Stimulated activated CD8-positive, alpha-beta memory T cell treated with anti-CD3 and anti-CD28 coated beads, Interleukin-4, amount 100 ng/mL, for 4 hours (primary cell): ENCODE measurements at places on chromosomes 4 and X.

DNA sequence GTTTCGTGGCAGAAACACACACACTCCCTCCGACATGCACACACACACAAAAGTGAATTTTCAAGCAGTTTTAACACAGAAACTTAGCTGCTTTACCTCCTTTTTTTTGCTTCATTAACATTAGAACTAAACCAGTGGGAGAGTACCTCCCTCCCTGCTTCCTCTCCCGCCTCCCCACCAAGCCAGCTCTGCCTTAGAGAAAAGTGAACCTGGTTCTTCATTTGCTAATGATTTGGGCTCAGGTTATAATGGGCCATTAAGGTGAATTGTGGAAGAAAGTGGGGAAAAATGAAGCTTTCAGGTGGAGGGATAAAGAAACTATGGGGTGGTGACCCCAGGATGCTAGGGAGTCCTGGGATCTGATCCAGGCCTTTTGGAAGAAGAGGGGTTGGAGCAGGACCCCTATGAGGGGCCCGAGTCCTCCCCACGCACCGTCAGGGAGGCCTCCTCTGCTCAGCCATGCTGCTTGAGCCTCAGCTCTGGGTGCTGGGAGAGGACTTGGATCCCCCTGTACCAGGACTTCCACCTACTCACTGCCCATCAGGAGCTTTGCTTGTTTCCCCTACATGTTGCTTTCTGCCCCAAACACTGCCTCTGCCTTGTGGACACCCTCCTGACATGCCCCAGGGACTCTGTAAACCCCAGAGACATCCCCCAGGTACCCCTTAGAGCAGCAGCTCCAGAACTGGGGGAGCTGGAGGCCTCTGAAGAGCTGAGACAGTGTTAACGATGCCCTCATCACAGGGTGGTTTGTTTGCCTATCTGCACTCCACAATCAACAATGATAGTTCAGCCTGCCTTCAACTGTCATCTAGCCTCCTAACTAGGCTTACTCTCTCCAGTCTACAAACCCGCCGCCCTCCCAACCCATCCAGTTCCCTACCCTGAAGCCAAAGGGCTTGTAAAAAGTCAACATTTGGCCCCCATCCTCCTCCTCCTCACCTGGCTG lies 6.5 kb upstream of the JADE1 start:
- no peak for DNase-seq

DNA sequence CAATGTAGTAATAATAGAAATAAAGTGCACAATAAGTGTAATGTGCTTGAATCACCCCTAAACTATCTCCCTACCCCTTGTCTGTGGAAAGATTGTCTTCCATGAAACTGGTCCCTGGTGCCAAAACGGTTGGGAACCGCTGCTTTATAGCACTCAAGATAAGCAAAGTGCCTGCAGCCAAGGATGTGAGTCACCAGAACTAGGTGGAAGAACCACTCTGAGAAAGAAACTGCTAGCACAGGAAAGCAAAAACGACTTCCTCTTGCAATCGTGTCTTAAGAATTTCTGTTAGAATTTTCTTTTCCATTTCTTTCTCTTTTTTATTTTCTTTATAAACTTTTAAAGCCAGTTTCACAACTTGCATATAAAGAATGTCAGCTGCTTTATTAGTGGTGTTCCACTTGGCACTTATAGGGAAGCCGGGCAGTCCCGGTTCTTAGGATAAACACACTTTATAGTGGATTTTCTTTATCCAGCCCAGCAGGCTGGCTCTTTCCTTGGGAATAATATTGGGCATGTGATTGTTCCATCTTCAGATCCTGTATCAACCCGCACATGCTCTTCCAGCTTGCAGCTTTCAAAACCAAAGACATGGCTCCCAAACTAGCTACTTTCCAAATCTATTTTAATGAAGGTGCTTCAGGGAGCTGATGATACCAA lies 32.3 kb upstream of the CXCL8 start:
- DNase-seq, result no peak

- no peak for DNase-seq
These were observed 219.0 kb downstream of the TLL1 start for GRCh38 chr4:166091912-166092510.

DNA sequence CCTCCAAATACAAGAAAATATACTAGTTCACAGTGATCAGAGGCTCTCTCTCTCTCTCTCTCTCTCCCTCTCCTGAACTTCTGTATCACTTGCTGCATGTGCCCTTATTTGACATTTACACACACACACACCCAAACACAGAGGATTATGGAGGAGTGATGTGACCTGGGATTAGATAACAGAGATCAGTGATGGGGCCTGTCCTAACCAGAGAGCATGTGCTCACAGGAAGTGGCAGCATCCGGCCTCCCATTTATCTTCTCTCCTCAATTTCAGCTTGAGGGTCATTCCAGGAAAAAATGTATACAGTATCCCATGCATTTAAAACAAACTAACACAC lies 143.0 kb downstream of the TSPAN5 start:
- DNase-seq, result no peak

- no peak for DNase-seq
These were observed 30.1 kb downstream of the SPATA18 start for GRCh38 chr4:52081216-52081615.

DNA sequence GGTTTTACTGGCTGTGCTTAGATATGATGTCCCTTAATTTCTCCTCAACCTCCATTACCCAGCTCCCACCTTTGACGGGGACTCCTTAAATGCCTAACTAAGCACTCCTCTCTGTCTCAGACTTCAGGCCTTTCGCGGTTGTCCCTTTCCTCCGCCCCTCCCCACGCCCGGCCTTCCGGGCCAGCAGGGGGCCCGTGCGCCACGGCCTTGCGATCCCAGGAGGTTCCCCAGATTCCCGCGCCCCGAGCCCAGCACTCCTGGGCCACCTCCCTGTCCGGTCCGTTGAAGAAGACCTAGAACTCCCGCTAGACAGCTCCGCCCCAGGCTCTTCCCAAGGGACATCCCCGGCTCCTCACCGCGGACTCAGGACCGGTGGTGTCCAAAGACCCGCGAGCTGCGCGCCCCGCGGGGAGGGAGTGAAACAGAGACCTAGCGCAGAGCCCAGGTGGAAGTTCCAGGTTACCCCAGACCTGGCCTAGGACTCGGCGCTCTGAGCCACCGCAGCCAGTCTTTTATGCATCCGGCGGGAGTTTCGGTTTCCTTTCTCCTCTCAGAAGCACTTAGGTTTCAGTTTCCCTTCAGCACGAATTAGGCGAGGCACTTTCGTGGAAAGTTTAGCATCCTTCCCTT lies at the start of gene DDX60:
DDX60 (minus strand) TSS at position 487 of the 630 bp plus-strand sequence. CDS start 7,493 bp downstream, outside the sequence.
- peak; percentile 77 for DNase-seq

DNA sequence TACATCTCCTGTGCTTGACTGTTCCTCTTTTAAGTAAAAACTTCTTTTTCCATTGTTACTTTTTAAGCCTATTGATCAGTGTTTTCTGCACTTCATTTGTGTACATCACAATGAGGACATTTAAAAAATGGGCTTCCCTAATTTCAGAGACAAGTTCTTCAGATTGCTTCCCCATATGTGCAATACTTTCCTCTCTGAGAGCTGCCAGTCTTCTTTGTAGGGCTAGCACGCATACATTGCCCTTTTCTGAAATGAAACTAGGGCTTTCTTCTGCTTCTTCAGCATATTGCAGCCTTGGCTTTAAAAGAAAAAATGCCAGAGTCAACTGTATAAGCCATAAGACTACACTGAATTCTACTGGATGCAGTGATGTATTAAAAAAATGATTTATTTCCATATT lies 37.8 kb downstream of the FAT4 start:
- DNase-seq, result no peak

DNA sequence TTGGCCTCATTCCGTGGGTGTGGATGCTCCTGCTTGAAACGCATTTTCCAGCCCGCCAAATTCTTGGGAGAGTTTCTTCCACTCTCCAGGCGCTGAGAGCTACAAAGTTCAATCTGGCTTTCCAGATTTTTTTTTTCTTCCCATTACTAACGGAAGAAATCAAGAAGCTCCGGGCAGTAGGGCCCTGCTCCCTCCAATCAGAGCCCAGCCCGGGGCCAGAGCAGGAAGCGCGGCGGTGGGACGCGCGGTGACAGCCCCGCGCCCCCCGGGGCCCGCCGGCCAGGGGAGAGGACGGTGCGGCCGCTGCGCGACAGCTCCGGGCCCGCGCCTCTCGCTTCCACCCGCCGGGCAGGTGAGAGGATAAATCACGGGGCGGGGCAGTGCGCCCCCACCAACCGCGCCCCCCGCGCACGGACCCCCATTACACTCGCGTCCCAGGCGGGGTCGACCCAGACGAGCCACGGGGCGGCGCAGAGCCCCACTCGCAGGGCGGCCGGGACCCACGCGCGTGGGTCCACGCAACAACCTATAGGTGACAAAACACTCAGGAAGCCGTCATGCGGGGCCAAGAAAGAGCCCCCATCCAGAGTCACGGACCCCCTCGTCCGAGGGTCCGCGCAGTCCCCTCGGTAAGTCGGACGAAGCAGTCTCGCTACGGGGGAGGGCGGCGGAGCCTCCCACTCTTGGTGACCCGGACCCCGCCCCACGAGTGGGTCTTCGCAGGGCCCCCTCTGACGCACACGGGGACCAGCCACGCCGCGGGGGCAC lies 868 bp downstream of the AFAP1 start:
- no peak for DNase-seq

GRCh38 chrX:85906399-85906798 lies 141.0 kb downstream of the CHM start:
- no peak for DNase-seq

- no peak for DNase-seq
These were observed 102.6 kb upstream of the GUCY1A1 start for GRCh38 chr4:155564086-155564485.

- no peak for DNase-seq
These were observed 56.7 kb upstream of the WDR19 start for GRCh38 chr4:39125600-39125985.

GRCh38 chrX:53481093-53481492 lies 46.9 kb upstream of the HSD17B10 start:
- DNase-seq, result no peak

GRCh38 chrX:35380808-35381700 lies 417.1 kb upstream of the MAGEB16 start:
- DNase-seq, result no peak

- no peak for DNase-seq
These were observed 231.2 kb upstream of the HAND2 start for GRCh38 chr4:173761236-173761635.

DNA sequence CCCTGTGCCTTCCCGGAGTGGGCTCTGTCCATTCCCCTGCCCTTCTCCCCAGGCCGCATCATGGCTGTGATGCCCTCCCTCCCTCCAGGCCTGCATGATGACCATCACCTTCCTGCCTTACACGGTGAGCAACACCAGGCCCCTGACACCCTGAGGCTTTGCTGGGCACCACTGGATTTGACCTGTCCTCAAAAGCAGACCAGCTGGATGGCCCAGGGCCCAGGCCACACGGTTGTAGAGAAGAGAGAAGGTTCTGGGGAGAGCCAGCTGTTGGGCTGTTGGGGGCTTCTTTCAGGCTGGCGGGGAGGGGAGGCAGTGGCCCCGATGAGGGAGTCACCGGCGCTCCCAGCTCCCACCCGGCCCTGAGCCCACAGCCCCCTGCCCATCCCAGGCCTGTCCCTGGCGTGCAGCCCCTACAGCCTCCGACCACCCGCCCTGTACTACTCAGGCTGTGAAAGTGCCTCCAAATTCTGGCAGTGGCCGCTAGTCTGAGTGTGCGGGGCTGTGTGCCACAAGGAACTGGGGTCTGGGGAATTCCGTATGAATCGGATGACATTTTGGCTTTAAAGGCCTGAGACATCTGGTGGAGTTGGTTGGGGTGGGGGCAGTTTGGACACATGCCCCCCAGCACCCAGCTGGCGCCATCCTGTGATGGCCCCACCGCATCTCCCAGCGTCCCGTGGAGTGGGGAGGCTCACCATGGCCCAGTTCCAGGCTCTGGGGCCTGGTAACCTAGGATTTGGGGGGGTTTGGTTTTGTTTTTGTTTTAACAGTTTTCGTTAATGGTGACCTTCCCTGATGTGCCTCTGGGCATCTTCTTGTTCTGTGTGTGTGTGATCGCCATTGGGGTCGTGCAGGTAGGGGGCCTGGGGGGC lies 19.6 kb downstream of the TMEM175 start:
- no peak for DNase-seq

DNA sequence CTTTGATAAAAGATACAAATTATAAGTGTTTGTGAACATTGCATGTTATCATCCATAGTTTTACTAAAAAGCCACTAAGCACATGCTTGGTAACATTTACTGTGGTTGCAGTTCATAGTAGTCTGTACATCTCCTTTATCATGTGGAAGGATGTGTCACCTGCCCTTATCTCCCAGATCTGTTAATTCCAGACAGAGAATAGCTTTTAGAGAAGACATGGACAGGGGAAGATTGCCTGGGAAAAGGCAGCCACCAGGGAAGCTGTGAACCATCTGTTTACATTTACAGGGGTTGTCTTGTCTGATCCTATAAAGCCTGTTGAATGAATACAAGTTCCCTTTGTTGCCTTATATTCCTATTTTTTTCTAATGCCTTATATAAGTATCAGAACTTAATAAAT lies 396.0 kb downstream of the FAT4 start:
- no peak for DNase-seq

- DNase-seq, result no peak
These were observed 27.3 kb downstream of the CXorf58 start for GRCh38 chrX:23935106-23935505.

DNA sequence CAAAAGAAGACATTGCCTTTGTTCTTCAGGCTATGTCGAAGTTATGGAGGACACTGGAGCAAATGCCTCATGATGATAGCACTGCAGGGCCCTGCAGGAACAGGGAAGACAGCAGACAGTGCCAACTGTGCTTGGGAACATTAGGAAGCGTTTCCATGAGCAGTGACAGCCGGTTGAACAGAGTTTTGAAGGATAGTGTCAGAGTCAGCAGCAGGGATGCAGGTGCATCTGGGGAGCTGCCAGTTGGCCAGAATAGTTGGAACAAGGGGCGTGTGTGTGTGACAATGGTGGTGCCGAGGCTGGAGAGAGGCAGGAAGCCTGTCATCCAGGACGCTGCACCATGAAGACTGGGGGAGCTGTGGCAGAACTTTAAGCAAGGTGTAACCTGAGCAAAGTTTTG lies 88.6 kb downstream of the SHROOM3 start:
- no peak for DNase-seq

DNA sequence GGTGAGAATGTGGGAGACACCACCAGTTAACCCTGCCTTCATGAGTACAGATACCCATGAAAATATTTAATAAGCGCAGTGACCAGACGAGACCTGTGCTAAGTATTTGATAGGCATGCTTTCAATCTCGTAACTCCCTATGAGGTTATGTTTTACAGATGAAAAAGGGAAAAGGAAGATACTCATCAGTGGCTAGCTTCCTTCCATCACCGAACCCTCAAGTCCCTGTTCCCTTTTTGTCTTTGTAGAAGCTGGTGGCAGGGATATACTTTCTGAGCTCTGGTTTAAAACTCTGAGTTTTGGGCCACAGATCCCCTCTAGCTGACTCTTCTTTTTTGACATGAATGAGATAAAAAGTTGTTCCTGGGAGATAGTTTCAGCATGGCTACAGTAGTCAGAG lies 26.3 kb downstream of the AFF1 start:
- no peak for DNase-seq

- DNase-seq, result no peak
These were observed 13.9 kb upstream of the TLR1 start for GRCh38 chr4:38818441-38818976.

- no peak for DNase-seq
These were observed 81.5 kb downstream of the PPP3CA start for GRCh38 chr4:101265816-101266172.

- DNase-seq, result no peak
These were observed 71.3 kb upstream of the ACSL1 start for GRCh38 chr4:184896868-184897715.

GRCh38 chr4:93000910-93001309 lies 697.1 kb downstream of the GRID2 start:
- DNase-seq, result no peak
